Temporal lobe (tissue), 4 donors: ENCODE measurements at places on chromosomes 12 and 14. TPM values are rescaled to one million over a fixed set of nuclear protein-coding genes. Genes with fewer than 3 reads are reported as not detected.

EXOC3L4 gene
- not detected for total RNA-seq

NRIP2 gene
- total RNA-seq = 0.25 TPM

SLC10A1 gene
- total RNA-seq = not detected

DBX2 gene
- 2.2 TPM for total RNA-seq

EIF2S3B gene
- total RNA-seq = 0.98 TPM

EXD2 gene
- total RNA-seq = 42.5 TPM

SDR9C7 gene
- 0.25 TPM for total RNA-seq

AQP2 gene
- total RNA-seq = not detected

TSPAN19 gene
- under 0.01 TPM for total RNA-seq

RAD9B gene
- 0.74 TPM for total RNA-seq

SLCO1C1 gene
- total RNA-seq = 31.5 TPM

RASSF9 gene
- total RNA-seq = 1.2 TPM

EEA1 gene
- 17.2 TPM for total RNA-seq

OR8S1 gene
- not detected for total RNA-seq

CCDC177 gene
- 4.2 TPM for total RNA-seq

PARP2 gene
- total RNA-seq = 23.4 TPM

DEPDC4 gene
- 2.7 TPM for total RNA-seq

CPNE6 gene
- total RNA-seq = 46.2 TPM

VRTN gene
- not detected for total RNA-seq

VCPKMT gene
- 6.6 TPM for total RNA-seq

KCNC2 gene
- 16.5 TPM for total RNA-seq
